MG63 (cell line): ENCODE measurements at places on chromosomes 2 and 18.

- no peak for DNase-seq
Measured at GRCh38 chr2:16123856-16124780, 183.8 kb downstream of the MYCN start.

- peak; percentile 47 for DNase-seq
Measured at GRCh38 chr18:51070545-51070944, 40.5 kb downstream of the SMAD4 start.

DNA sequence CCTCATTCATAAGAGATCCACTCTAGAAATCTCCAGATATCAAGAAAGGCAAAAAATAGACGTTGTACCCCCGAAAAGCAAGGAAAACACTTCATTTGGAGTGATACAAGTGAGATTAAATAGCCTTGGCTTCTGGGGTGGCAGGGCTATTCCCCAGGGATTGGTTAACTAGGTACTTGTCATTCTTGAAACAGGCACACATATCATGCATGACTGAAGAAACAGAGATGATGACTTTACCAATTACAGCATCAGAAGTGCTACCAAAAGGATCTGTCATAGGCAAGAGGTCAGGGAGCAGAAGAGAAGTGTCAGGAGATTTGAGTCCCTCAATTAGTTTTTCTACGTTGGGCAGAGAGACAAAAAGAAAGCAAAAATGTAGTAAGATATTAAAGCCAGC, 45.2 kb upstream of the NFU1 start:
- DNase-seq = no peak

GRCh38 chr2:213246497-213247281, 37.6 kb upstream of the SPAG16 start:
- DNase-seq = peak; percentile 26

DNA sequence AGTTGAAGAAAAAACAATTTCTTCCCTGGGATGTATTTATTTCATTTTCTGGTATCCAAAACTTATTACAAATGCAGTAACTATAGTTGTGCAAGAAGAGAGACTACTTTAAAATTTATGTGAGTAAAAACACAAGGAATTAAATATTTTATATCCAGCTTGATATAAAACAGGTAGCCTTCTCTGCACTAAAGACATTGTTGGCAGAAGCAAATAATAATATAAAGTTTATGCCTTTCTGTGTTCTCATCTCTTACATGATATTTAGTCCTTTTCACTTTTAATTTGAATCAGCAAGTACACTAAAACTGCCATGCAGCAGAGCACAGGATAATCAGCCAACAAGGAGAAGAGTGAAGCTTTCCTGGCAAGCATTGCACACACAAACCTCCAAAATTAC, 352.7 kb downstream of the ARL6IP6 start:
- DNase-seq = no peak

DNA sequence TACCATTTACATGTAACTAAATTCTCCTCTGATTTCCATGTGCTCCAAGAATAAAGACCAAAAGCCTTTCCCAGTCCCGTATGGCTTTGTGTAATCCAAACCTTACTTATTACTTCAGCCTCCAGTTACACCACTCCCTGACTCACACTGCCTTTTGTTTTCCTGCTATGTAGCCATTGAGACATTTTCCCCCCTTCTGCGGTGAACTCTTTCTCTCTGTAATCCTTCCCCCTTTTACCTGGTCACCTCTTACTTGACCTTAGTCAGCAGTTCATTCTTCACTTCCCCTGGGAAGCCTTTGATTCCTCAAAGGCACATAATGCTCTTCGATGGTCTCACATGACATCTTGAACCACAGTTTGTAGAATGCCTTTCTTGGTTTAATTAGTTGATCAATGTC, 256.0 kb upstream of the FANCL start:
- no peak for DNase-seq

GRCh38 chr2:160238392-160238791, 38.3 kb upstream of the ITGB6 start:
- no peak for DNase-seq

DNA sequence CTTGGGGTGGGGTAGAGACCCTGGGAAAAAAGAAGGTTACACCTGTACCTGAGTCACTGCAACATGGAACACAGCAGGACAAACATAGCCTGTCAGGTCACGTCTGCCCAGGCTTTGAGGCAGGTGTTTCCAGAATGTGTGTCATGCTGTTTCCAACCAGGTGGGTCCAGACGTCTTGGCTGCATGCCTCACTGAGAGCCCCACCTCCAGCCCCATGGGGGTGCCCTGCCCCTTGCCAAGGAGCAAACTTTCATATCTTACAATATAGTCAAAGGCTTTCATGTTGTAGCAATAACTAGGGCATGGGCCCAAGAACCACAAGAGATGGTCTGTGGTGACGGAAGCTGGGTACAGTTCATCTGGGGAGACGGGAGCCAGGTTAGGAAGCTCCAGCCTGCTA, 499.7 kb downstream of the BCL11A start:
- no peak for DNase-seq

DNA sequence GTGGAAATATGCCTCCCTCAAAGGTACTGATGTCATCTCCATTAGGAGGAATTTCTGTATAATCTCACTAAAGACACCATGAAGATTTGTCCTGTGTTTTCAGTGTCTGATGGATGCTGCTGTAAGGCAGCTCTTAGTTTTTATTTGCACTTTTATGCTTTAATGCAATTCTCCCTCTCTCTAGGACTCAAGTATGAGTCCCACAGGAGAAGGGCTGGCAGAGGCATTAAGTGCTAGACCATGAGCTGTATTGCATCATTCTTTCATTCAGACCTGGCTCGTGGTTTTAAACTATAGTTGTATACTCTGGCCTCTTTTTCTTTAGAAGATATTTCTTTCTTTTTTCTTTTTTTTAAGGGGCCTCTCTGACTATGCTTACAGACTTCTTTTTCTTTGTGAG, 805.6 kb downstream of the DPP10 start:
- no peak for DNase-seq

DNA sequence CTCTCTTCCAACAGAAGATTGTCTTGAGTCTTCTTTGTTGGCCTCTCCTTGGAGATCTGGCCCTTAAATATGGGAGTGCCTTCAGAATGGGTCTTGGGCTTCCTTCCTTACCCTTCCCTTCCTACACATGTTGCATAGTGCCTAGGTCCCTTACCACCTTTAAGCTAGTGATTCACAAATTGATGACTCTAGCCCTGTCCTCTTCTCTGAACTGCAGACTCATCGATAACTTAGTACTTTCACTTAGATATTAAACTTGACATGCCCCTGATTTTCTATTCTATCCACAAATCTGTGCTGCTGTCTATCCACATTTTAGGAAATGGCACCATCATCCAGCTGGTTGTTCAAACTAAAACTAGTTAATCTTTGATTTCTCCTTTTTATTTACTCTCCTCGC, 9.1 kb upstream of the DYTN start:
- no peak for DNase-seq

GRCh38 chr2:79670198-79670597, 157.3 kb downstream of the CTNNA2 start:
- peak; percentile 43 for DNase-seq

- no peak for DNase-seq
Measured at GRCh38 chr2:240947607-240948006, 41.5 kb downstream of the CROCC2 start.

- DNase-seq = no peak
Measured at GRCh38 chr2:31402388-31402787, 12.2 kb downstream of the XDH start.

GRCh38 chr18:78720456-78721237, 259.0 kb upstream of the SALL3 start:
- no peak for DNase-seq

DNA sequence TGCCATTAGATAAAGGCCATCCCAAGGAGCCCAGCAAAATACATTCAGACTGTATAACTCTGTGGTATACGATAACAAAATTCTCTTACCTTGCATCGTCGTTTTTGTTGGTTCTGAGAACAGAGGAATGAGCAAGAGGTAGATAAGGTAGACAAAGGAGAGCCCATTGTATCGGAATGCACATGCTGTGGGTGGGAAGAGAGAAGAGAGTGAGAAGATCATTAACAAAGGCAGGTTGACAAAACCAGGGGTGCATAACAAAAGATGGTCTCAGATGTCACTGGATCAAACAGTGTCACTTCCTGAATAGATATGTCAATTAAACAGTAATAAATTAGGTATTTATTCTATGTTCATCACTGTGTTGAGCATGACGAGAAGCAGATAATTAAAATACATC, 83.3 kb downstream of the PIEZO2 start:
- no peak for DNase-seq

DNA sequence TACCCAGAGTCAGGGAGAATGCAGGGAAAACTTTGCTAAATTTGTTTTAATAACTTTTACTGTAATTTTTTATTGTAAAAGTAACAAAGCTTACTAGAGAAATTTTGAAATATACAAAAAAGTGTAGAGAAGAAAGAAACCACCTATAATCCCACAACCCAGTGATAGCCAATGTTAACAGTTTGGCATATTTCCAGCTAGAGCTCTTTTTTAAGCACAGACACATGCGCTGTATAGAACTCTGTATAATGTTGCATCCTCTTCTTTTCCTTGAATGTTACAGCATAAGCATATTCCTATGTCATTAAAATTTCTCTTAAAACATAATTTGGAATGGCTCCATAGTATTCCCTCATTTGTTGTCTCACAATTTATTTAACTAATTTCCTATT, 37.4 kb upstream of the EPAS1 start:
- no peak for DNase-seq

- DNase-seq = peak; percentile 9
Measured at GRCh38 chr18:79528846-79529245, 133.1 kb downstream of the NFATC1 start.

GRCh38 chr18:24041691-24042090, 27.1 kb downstream of the TTC39C start:
- no peak for DNase-seq

- no peak for DNase-seq
Measured at GRCh38 chr2:609881-610280, 67.3 kb downstream of the TMEM18 start.

DNA sequence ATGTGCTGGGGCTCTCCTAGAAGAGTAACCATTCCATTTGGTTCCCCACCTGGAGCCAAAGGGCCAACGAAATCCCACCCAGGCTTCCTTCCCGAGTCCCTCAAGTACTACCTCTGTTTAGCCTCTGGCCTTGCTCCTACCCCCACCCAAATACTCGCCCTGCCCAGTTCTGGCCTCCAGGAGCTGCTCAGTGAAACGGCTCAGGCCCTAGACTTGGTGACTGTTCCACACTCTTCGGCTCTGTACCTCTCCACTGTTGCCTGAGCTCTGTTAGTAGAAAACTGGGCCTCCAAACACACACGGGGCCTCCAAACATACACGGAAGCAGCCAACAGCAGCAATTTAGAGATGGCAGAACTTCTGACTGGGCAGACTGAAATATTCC, 4.2 kb downstream of the OTX1 start:
- DNase-seq = no peak

DNA sequence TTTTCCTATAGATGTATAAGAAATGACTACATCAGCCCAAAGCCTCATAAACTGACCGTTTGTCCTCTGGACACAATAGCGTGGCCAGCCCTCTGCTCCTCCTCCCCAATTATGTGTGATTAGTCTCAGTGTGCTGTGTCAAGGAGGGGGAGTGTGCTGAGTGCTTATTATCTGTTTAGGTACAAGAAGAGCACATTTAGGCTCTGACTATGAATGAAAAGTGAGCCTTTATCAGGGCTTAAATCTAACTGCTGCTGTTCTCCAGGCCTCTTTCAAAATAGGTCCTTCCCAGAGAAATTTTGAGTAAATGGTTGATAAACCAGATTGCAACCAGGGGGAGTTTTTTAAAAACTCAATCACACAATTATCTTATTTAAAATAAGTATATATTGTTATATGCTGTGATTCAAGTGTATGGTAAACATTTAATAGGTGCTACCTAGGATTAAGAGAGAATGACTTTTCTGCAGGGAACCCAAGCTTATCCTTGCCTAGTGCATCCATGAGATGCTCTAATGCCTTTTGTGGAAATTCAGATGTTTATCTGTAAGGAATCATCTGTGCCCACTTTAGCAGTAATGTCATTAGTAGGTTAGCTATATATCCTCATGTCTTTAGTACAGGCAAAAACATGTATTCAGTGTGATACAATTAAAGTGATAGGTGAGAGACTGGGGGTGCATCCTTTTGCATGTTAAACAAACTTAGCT, 168.7 kb upstream of the SIX3 start:
- DNase-seq = no peak

DNA sequence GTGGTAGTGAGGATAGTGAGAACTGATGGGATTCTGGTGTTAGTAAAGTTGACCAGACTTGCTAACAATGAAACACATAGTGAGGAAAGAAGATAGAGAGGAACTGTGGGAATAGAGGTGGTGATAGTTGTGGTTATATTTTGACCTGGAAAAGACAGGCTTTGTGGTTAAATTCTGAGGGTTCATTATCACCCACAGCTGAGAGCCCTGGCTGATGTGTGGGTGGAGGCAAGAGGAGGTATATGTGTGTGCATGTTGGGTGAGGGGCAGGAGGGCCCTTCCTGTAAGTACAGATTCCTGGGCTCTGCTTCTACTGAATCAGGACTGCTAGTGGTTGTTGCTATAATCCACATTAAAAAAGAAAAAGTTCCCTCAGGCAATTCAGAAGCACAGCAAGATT, 26.2 kb upstream of the TMEM163 start:
- no peak for DNase-seq

GRCh38 chr18:55504808-55505207, 83.2 kb downstream of the TCF4 start:
- no peak for DNase-seq

GRCh38 chr2:11234309-11234708, 79.0 kb downstream of the SLC66A3 start:
- no peak for DNase-seq

DNA sequence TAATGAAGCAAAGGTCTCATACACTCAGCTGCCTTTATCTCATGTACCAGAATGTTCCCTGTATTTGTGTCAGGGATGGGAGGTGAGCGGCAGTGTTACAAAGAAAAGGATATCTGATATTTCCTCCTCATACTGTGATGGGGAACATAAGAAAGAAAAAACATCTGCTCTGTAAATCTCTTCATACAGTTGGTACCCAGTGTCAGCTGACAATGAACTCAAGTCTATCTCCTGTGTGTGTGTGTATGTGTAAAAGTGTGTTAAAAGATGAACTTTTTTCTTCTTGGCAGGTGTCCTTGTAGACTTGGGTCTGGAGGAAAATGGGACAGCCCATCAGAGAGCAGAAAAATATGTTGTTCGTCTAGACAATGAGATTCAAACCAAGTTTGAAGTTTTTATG, 127.8 kb downstream of the ESCO1 start:
- DNase-seq = no peak

GRCh38 chr2:239251971-239252370, 148.8 kb downstream of the HDAC4 start:
- no peak for DNase-seq
